ENCODE measurements at places on chromosomes 1 and 21.

- DNase-seq: no peak
These were observed 7.3 kb upstream of the FCGR2A start for GRCh38 chr1:161497961-161498360.

DNA sequence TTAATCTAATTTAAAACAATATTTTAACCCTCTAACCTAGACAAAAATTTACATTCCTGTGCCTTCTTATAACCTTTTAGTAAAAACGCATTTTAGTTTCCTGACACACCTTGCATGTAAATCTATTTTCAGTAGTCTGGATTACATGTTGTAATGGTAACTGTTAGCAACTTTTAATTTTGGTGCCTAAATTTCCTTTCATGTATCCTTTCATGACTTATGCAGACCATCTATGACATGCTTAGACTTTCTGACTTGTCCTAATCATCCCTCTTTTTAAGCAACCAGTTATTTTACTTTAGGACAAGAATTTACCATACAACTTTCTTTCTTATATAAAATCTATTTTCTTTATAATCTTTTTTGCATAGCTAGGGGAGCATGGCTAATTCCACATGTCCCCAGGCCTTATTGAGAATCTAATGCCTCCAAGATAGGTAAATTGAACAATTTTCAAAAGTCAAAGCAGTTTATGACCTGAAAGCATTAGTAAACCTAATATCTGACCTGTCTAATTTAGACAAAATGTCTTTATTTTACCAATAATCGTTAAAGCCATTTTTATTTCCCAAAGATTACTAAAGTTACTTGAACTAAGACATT lies 57.5 kb upstream of the IL12RB2 start:
- DNase-seq: no peak

DNA sequence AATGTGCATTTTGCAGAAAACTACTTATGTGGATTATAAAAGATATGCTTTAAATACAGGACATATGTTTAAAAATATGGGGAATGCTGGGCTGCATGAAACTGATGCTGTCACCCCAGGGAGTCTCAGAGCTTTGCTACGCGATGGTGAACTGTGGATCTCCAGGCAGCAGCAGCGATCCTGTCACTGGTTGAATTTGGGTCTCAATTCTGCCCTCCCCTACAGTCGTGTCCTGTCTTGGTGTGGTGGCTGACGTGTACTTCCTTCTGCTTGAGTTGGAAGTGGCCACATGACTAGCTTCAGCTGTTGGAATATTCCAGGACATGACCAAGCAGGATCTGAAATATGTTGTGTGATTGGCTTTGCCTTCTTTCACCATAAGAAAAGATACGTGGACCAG lies 222.9 kb upstream of the AJAP1 start:
- no peak for DNase-seq

GRCh38 chr1:211327346-211327921 lies 801 bp downstream of the TRAF5 start:
- DNase-seq: no peak

GRCh38 chr1:168341483-168341975 lies 60.9 kb downstream of the TBX19 start:
- DNase-seq: no peak

GRCh38 chr1:223667484-223668182 lies 2.1 kb upstream of the CAPN8 start:
- DNase-seq: no peak

GRCh38 chr1:40856116-40856515 lies 6.0 kb downstream of the CITED4 start:
- no peak for DNase-seq

GRCh38 chr1:166391279-166392066 lies 224.7 kb upstream of the FAM78B start:
- DNase-seq: no peak

DNA sequence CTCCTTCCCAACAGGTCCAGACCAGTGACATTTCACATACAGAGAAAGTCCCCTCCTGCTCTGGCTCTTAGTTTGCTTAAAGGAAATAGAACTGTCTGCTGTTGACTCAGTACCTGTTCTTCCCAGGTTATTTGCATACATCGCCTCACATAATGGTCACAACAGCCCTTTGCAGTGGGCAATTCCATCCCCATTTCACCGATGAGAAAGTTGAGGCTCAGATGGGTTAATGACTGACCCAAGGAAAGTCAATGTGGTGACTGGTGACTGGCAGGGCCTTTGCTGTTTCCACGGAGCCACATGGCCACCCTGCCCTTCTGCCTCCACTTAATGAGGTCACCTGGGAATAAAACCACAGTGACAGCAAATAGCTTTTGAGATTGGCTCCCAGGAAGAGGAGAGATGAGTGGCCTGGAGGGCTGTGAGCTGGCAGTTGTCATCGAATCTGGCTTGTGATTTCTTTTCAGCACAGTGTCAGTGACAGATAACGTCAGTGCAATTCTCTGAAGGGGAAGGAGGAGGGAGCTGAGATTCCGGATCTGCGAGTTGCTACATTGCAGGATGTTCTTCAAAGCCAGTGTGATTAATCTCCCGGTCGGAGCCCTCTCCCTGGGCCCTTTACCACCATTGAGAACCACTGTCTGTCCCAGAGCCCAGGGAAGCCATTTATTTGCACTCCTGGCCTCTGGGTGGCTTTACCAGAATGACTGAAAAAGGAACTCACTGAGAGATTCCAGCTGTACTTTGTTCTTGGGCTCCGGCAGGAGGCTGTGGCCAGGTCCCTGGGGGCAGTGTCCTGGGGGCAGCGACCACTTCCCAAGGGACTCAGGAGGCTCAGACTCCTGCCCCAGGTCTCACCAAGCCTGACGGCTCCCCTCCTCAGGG lies 117.2 kb downstream of the CNIH3 start:
- DNase-seq: no peak

DNA sequence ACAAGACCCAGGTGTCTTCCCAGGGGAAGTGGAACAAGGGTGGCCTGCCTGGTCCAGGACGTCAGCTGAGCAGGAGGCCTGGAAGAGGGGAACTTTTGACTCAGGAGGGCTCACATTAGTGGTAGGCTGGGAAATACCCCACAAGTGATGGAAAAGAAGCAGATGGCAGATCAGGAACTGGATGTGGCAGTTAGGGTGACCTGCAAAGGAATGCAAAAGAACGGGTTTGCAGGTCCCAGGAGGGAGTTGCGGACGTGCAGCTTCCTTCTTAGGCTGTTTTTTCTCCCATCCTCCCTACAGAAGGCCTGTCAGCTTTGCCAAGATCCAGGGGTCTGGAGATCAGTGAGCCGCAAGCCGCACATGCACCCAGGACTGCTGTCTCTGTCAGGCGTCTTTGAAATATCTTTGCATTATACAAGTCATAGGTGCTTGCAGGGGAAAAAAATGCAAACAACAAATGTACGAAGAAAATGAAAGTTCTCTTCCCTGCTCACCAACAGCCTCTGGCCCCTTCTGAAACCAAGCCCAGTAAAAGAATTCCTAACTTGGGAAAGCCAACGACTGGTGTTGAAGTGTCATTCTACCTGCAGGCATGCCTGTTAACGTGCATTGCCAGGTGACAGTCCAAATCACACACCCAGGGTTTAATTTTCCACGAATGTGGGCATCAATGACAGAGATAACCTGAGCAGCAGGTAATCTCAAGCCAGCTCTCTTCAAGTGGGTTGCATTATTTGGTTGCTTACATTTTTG lies 34.4 kb downstream of the NENF start:
- DNase-seq: no peak

GRCh38 chr1:175163702-175164101 lies 28.9 kb downstream of the KIAA0040 start:
- no peak for DNase-seq

- no peak for DNase-seq
These were observed 15.8 kb upstream of the VCAM1 start for GRCh38 chr1:100703716-100704115.

GRCh38 chr1:45266151-45266801 lies 59.9 kb upstream of the ZSWIM5 start:
- no peak for DNase-seq

DNA sequence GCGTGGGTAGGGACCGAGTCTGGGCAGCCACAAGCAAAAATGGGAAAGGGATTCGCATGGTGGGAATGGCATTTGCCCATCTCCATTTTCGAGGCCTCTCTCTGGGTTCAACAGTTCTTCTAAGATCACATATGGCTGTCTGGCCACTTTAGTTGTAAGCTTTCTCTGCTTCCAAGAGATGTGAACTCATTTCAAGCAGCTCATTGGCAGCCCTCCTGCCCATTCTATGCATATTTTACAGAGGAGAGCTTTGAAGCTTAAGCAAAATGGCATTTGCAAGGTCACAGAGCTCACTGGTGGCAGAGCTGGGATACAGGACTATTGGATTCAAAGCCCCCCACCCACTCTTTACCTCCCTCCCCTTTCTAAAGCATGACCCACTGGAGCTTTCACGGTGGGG lies 93.7 kb downstream of the HHIPL2 start:
- DNase-seq: no peak

DNA sequence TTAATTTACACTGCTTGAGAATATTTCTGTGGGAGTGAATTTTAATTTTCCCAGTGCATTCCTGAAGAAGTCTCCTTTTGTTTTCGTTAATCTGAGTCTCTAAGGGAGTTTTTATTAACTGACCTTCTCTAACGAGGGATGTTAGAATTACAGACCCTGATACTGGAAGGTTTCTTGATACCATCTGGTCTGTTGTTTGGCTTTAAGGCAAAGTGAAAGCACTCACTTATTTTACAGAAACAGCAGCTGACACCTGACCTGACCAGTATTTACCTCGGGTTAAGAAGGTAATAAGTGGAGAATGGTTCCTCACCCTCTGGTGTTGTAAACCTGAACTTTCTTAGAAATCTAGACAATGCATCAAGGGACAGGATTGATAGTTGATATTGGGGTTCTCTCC lies 12.4 kb downstream of the CDC14A start:
- DNase-seq: no peak

DNA sequence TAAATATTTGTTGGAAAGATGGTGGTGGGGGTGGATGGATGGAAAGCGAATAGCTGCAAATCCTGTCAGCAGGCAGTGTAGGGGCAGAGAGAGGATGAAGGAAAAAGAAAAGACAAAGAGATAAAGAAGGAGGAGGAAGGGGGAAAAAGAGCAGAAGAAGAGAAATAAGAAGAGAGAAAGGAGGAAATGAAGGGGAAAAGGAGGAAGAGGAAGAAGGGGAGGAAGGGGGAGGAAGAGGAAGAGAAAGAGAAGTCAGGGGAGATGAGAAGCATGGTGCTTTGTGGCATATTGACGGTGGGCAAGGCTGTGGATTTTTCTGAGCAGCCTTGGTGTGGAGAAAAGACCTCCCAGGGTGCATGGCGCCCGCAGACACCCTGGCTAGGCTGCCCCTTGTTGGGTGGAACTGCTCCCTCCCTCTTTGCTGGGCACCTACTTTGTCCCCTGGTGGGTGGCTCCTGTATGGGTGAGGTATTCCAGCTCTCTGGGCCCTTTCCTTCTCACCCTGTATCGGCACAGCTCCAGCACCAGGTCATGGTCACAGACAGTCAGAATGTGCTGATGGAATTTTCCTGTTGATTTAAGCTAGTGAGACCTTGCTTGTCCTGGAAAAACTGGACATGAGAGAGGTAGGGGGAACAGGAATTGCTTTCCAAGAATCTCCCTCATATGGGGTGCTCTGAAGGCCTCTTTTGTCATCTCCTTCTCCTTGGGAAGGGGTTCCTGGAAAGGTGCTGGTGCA lies 45.7 kb upstream of the TLR5 start:
- no peak for DNase-seq

DNA sequence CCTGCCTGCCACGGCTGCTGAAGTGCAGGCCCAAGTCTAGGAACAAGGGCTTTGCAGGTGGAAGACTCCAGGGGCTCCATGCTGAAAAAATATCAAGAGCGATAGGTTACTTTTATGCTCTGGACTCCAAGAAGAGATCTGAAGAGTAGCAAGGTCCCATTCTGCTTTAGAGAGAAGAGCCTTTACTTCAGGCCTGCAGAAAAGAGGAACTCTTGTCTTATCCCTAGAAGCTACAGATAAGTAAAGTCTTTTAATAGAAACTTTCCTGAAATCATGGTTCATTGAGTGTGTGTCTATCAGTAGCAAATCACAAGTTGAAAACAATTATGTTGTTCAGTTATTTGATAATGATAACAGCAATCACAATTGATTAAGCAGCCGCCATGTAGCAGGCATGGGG lies 113.3 kb downstream of the TNR start:
- no peak for DNase-seq

DNA sequence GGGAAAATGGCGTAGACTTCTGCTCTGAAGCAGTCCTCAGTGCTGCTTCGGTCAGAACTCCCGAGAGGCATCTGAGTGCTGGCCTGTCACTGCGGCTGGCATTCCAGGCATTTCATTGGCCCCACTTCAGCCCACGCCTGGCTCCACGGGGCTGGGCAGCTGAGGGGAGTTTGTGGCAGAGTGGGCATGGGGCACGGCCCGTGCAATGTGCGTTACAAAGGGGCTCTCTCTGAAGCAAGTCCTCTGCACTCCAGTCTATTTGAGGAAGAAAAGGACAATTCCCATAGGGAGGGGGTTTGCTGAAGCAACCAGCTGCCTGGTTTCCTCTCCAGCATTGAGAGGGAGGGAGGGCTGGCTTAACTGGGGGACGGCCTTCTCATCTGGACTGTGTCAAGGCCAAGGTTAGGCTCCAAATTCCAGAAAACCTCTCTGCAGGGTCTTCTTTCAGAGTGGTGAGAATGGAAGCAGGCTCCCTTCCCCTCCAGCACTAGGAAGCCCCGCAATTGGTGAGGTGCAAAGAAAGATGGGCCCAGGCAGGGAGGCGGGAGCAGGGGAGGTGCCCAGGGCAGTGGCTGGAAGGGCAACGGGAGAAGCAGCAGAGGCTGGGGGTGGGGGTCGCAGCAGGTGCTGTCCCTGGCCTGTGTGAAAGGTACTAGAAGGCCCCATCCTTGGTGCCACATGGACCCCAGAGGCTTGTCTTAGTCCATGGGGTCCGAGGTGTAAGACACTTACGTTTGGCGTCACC lies 21.1 kb upstream of the GPR157 start:
- no peak for DNase-seq

GRCh38 chr1:99784143-99784542 lies 17.7 kb upstream of the FRRS1 start:
- DNase-seq: no peak

GRCh38 chr1:206738370-206739366 lies 31.9 kb upstream of the IL19 start:
- DNase-seq: no peak

DNA sequence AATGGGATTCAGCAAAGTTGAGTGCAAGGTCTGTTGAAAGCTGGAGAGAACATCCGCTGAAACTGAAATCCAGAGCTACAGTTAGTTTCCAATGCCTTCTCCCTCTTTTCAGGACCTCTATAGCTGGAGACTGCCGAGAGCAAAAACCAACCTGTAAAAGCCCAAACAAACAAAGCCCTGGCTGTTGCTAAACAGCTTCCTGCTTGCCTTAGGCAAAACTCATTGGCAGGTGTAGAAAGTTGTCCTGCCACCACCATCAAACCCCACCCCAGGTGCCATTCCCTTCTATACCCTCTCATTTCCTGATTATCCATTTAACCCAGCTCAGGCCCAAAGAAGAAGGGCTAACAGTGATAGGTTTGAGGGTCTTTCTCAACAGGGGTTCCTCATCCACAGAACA lies 24.7 kb downstream of the SCYL3 start:
- no peak for DNase-seq

DNA sequence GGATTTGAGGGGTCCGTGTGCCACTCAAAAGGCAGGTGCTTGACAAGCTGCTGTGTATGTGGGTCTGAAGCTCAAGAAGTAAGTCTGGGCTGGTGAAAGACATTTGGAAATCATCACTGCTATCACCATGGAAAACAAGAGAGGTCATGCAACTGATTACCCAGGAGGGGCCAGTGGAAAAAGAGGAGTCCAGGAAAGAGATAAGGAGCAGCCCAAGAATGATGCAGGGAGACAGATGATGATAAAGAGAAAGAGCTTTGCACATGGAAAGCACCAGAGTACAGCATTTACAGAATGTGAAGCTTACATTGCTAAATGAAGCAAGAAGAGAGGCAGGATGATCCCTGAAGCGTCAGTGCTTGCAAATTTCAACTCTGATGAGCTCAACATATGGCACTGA lies 203.2 kb downstream of the SETD4 start:
- DNase-seq: no peak
